ENCODE measurements at places on chromosomes 1 and 21. TPM values are rescaled to one million over a fixed set of nuclear protein-coding genes. Genes with fewer than 3 reads are reported as not detected.

DNA sequence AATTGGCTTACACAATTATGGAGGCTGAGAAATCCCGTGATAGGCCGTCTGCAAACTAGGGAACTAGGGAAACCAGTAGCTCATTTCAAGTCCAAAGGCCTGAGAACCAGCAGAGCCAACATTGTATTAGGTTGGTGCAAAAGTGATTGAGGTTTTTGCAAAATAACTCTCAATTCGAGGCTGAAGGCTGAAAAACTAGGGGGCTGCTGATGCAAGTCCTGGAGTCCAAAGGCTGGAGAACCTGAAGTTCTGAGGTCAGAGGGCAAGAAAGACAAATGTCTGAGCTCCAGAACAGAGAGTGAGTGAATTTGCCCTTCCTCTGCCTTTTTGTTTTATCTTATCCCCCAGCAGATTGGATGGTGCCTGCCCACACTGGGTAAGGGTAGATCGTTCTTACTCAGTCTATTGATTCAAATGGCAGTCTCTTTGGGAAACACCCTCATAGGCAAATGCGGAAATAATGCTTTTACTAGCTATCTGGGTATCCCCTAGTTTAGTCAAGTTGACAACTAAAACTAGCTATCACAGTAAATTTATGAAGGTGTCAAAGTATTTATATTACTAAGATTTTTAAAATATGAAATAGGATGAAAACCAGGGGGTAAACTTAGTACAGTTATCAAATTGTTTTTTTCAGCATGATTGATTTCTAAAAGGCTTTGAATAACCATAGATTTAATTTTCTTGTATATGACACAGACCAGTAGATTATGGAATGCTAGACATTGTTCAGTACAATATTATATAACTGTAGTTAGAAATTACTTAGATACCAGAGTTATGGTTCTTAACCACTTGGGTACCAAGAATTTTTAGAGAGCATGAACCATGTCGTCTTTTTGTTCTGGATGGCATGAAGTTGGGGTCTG lies 15.4 kb downstream of the RABGAP1L start:
- DNase-seq, result no peak

DNA sequence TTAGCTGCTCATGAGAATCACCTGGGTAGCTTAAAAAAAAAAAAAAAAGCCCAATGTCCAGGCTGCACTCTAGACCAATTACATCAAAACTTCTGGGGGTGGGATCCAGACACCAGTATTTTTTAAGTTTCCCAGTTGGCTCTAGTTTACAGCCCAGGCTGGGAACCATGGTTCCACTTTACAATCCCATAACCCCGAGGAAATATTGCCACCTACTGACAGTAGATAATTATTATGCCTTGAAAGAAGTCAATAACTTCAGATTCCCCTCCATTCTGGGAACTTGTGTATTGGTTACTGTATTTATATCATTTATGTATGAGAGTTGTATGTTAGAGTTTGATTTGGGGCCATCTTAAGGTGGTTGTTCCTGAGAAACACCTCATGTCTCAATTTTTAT lies 100.2 kb downstream of the SPATA46 start:
- DNase-seq, result no peak

Gene TPTE
- not detected for total RNA-seq

GRCh38 chr1:226776066-226776465 lies 37.0 kb upstream of the ITPKB start:
- no peak for DNase-seq

- no peak for DNase-seq
These were observed 6.4 kb upstream of the PEF1 start for GRCh38 chr1:31651089-31651420.

All from occipital lobe (tissue), 3 donors.